A172 (cell line): ENCODE measurements at places on chromosomes 1 and 21. TPM values are rescaled to one million over a fixed set of nuclear protein-coding genes. Genes with fewer than 3 reads are reported as not detected.

DNA sequence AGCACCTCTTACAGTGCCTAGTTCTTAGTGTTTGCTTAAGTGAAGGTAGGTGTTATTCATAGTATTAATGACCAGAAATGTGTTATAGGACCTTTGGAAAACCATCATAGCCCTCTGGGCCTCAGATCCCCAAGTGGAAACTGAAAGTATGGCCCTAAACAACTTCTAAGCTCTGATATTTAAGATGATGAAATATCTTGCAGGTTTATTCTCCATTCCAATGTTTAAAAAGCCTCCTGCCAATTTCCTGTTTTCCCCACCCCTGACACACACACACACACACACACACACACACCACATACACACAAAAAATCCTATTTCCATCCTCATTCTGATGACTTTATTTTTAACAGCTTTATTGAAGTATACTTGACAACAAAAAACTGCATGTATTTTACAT, 108.2 kb downstream of the DIRAS3 start:
- DNase-seq: no peak

DNA sequence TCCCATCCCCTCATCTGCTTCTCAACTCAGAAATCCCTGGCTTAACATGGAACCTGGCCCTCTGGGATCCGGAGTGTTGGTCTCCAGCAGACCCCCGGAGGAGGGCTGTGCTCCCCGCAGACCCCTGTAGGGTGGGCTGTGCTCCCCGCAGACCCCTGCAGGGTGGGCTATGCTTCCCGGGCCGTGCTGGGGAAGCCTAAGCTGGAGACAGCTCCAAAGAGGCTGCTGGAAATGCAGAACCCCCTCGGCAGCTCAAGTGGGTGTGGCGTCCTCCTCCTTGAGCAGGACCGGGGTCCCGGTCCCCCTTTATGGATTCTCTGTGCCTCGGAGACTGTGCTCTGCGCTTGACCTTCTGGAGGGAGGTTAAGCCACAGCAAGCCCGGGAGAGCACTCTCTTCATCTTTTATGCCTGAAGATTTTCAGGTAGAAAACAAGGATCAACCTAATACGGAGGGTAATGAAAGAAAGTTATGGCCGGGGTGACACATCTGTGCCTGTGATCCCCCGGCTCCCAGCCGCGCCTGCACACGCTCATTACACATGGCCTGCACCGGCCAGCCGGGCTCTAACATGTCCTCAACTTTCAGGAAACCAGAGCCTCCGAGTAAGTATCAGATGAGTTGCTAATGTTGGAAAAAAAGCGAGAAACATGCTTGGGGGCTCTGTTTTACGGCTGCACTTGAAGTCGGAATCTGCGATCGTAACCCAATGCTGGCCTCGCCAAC, 87.7 kb upstream of the ACTRT2 start:
- no peak for DNase-seq

GRCh38 chr1:50237056-50237455, 128.3 kb downstream of the ELAVL4 start:
- DNase-seq: no peak

GRCh38 chr1:8483586-8483985, 165.7 kb downstream of the SLC45A1 start:
- no peak for DNase-seq

- DNase-seq: peak; percentile 97
Observed at GRCh38 chr1:153572569-153573015, 6.9 kb upstream of the S100A2 start.

Gene PFDN2
- total RNA-seq: 197 and 218 TPM in 2 replicates

Gene GCSAML
- 0.10 TPM in 1 of 2 replicates, not detected in the other for total RNA-seq
